ENCODE measurements at places on chromosomes 7 and 10.

GRCh38 chr7:120169996-120170783 is 102.8 kb upstream of the KCND2 start:
- DNase-seq, result no peak

- no peak for DNase-seq
Measured at GRCh38 chr10:50850578-50851230, 34.7 kb downstream of the A1CF start.

DNA sequence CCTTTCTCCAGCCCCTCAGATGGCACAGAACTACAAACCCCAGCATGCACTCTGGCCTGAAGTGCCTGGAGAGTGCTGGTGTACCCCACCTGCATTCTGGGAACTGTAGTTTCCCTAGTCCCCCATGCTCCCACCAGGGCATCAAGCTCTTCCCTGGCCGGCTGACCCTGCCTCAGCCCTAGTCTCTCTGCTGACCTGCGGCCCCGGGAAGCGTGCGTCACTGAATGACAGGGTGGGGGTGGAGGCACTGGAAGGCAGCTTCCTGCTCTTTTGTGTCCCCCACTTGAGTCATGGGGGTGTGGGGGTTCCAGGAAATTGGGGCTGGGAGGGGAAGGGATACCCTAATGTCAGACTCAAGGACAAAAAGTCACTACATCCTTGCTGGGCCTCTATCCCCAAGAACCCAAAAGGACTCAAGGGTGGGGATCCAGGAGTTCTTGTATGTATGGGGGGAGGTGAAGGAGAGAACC is 2.1 kb downstream of the NOS3 start:
- no peak for DNase-seq

GRCh38 chr7:70890147-70890969 is 241.6 kb upstream of the GALNT17 start:
- DNase-seq, result no peak

GRCh38 chr10:132626019-132626760 is 88.6 kb downstream of the INPP5A start:
- DNase-seq, result no peak

- DNase-seq, result no peak
Measured at GRCh38 chr7:47382200-47382599, 199.7 kb downstream of the TNS3 start.

DNA sequence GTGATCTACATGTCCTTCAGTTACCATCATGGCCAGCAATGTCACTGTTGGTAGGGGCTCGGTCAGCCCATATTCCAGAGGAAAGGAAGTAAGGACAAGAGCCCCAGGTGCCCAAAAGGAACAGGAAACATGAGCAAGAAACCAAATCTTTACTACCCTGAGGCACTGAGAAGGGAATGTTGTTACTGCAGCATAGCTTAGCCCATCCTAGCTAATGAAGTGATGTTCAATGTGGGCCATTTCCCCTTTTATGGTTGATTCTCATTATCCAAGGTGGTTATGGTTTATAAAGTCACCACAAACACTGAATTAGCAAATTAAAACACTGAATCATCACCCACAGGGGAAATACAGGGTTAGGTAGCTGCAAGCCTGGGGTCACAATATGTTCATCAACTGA is 88.4 kb upstream of the C10orf90 start:
- DNase-seq, result no peak

DNA sequence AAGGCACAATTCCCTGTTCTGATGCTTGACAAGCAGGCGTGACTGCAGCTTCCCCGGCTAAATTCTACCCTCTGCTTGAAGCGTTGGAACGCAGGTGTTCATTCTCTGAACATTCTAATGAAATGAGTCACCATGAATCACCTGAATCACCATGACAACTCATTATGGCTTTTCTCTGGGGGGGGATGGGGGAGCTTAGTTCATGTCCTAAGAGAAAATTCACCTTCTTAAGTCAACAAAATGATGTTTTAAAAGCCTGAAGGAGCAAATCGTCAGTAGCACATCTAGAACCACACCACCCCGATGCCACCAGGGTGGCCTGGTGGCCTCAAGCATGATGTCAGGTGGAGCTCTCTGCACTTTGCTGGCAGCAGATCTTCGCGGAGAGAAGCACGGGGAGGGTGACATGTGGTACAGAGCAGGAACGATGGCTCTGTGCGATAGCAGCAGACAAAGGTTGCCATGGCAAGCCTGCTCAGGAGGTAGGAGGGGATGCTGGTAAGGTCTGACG is 33.7 kb downstream of the DDC start:
- peak; percentile 48 for DNase-seq

DNA sequence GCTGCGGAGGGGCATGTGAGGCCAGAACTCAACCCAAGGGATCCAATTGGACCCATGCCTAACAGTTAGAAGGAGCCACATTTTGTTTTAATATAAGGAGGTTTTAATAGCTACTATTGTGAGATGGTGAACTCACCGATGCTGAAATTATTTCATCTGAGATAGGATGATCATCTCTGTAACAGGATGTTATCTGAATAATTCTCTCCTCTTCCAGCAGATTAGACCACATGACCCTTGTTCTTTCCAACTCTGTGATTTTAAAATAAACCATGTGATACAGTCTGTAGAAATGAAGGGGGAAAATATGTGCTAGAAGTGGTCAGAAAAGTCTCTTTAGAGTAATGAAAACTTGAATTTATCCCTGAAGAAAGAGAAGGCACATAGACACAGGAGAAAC is 385.8 kb downstream of the LRMDA start:
- DNase-seq, result no peak

GRCh38 chr10:118701529-118702323 is 53.0 kb downstream of the CACUL1 start:
- DNase-seq, result no peak

- no peak for DNase-seq
Measured at GRCh38 chr10:98427011-98427515, 12.1 kb upstream of the PYROXD2 start.

DNA sequence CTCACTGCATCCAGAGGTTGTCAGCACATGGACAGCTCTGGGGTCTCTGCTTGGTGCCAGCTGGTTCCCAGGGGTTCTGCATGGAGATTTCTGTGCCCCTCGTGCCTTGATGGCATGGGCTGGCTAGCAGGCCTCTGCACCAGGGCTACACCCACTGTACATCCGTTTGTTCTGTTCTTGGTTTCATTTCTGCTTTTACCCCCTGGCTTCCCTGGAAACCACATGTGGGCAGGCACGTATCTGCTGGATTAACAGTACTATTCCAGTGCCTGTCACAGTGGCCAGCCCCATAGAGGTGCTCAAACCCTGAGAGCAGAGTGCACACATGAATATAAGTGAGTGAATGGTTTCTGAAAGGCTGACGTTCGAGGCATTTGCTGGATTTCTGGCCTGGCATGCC is 207.2 kb upstream of the GPR26 start:
- DNase-seq, result no peak
